ENCODE measurements at places on chromosomes 16 and 17.

DNA sequence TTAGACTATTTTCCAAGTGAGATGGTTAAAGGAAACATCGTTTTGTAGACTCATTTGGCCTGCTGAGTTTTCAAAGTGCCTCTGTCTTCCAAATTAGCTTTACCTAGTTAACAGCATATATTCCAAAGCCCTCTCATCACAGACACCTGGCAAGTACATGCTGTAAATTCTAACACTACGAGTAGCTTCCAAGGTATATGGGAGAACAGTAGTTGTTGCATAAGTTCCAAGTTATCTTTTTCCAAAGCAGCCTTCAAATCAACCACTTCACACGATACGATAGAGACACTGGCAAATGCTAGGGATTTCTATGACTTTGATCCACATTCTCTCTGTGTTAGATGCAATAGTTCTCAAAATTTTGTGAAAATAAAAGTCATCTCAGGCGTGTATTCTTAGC lies 299.3 kb downstream of the CNTNAP4 start:
- DNase-seq: no peak

- no peak for DNase-seq
These were observed 27.9 kb downstream of the GABARAPL2 start for GRCh38 chr16:75593825-75594820.

- DNase-seq: no peak
These were observed 30.1 kb downstream of the FZD2 start for GRCh38 chr17:44587339-44587738.

GRCh38 chr17:50128441-50129352 lies 1.3 kb downstream of the SAMD14 start:
- no peak for DNase-seq

DNA sequence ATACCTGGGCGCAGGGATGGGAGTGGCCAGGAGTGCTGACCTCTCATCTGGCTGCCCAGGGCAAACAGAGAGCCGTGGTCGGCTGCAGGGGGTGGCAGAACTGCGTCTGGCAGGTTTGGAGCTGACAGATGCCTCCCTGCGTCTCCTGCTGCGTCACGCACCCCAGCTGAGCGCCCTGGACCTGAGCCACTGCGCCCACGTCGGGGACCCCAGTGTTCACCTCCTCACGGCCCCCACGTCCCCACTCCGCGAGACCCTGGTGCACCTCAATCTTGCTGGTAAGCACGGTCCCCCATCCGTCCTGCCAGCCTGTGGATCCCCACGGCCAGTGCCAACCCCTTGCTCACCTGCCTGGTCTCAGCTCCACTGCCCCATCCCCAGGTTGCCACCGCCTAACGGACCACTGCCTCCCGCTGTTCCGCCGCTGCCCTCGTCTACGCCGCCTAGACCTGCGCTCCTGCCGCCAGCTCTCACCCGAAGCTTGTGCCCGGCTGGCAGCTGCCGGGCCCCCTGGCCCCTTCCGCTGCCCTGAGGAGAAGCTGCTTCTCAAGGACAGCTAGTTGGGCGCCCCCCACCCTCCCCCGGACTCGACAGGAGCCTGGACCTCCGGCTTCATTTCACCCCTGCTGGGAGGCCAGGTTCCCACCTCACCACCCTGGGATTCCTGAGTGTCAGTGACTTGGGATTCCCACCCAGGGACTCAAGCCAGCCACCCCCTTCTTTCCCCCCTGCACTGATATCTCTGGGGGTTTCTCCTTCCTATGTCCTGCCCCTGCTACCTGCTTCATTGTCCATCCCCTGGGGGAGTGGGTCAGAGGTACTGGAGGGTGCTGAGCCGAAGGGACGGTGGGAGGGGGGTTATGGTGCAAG lies 2.0 kb upstream of the ORAI3 start:
- DNase-seq: no peak

DNA sequence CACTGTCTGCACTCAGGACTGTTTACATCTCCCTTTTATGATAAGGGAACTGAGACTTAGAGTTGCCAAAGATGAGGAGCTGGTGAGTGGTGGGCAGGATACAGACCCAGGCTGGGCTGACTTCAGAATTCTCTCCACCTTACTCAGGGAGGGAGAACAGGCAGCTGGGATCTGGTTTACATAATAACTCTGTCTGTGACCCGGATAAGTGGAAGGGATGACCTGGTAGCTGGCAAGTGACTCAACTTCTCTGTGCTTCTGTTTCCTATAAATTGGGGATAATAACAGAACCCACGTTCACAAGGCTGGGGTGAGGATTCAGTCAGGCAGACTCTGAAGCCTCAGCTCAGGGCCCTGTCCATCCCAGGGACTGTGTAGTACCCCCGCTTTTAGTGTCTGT lies 2.6 kb downstream of the SNX20 start:
- DNase-seq: no peak

- no peak for DNase-seq
These were observed 24.3 kb downstream of the TK2 start for GRCh38 chr16:66525396-66526180.

- DNase-seq: no peak
These were observed 432.5 kb downstream of the CDH13 start for GRCh38 chr16:83059237-83059636.

DNA sequence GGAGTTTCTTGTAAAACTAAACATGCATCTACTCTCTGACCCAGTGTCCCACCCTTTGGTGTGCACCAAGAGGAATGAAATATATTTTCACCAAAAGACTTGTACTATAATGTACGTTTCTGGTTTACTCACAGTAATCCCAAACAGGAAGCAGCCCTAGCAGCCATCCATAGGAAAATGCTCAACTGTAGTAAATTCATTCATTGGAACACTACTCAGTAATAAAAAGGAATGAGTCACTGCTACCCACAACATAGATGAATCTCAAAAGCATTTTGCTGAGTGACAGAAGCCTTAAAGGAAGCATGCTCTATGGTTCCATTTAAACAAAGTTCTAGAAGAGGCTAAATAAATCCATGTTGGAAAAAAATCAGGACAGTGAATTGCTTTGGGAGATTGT lies 37.6 kb upstream of the DHRS7B start:
- DNase-seq: no peak

GRCh38 chr16:51313198-51313597 lies 162.1 kb upstream of the SALL1 start:
- no peak for DNase-seq

GRCh38 chr16:12546918-12547607 lies 256.6 kb downstream of the CPPED1 start:
- DNase-seq: no peak

GRCh38 chr16:88790312-88791211 lies 5.5 kb upstream of the PIEZO1 start:
- DNase-seq: no peak

- DNase-seq: no peak
These were observed 9.6 kb upstream of the GP2 start for GRCh38 chr16:20336955-20337354.

- DNase-seq: no peak
These were observed 42.1 kb upstream of the BHLHA9 start for GRCh38 chr17:1227917-1228780.

DNA sequence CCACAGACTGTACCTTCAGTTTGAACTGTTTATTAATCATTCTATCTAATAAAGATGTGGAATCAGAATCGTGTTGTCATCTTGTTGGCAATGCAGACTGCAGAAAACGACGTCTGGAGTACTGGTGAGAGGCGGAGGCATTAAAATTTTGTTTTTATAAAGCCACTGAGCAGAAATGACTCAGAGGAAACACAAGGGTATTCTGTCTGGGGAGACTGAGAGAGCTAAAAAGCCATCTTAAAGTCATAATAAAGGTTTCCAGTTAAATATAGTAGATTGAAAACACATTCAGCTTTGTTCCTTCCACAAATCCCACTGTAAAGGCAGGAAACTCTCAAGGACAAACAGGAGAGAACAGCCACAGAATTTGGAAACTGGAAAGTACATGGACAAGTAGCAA lies 74.2 kb downstream of the CPPED1 start:
- DNase-seq: no peak

GRCh38 chr16:56161658-56162057 lies 29.6 kb upstream of the GNAO1 start:
- no peak for DNase-seq

- DNase-seq: no peak
These were observed 29.4 kb downstream of the TOM1L2 start for GRCh38 chr17:17942846-17943245.

GRCh38 chr17:75764711-75765421 lies at the start of gene GALK1:
Gene GALK1 (minus strand): TSS chr17:75765192. CDS start chr17:75765136, 56 bp downstream.
- peak; percentile 98 for DNase-seq

- DNase-seq: no peak
These were observed 121.2 kb downstream of the IRX3 start for GRCh38 chr16:54165174-54165911.

GRCh38 chr17:64635647-64636305 lies 26.3 kb downstream of the SMURF2 start:
- no peak for DNase-seq

DNA sequence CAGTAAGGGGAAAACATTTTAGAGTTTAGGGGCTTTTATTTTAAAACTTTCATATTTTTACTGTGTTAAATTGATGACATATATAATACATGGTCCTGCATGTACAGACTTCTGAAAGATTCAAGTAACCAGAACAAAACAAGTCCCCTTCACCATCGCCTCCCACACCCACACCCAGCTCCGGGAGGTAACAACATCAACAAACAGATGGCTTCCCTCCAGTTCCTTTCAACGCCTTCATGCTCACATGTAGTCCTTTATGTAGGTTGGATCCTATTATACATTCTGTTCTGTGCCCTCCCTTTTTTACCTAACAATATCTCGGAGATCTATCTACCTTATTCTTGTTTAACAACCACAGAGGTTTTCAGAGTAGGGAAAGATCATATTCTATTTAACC lies 30.5 kb downstream of the GINS3 start:
- no peak for DNase-seq

- DNase-seq: no peak
These were observed 6.2 kb upstream of the SLC7A6 start for GRCh38 chr16:68257906-68258800.

- peak; percentile 92 for DNase-seq
These were observed 126.0 kb upstream of the SDK2 start for GRCh38 chr17:73770115-73770848.

DNA sequence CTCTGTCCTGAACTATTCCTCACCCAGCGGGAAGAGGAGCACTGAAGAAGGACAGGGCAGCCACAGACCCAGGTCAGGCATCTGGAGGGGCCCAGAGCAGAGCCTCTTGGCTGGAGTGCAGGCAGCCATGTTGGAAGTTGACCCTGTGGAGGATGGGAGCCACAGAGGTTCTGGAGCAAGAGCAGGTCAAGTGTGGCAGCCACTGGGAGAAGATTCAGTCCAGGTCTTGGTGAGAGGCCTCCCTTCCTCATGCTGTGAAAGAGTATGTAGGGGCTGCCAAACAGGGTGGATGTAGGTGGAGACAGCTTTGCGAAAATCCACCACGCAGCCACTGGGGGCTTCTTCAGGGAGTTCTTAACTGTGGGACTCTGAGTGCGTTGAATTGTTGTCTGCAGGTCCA lies 590 bp upstream of the CD79B start:
- DNase-seq: no peak

GRCh38 chr17:1645207-1646171 lies at the start of gene SCARF1:
Gene SCARF1 (minus strand): TSS chr17:1645732. CDS start chr17:1645697, 35 bp downstream.
- no peak for DNase-seq

GRCh38 chr16:68059804-68060203 lies 25.4 kb upstream of the NFATC3 start:
- DNase-seq: no peak

DNA sequence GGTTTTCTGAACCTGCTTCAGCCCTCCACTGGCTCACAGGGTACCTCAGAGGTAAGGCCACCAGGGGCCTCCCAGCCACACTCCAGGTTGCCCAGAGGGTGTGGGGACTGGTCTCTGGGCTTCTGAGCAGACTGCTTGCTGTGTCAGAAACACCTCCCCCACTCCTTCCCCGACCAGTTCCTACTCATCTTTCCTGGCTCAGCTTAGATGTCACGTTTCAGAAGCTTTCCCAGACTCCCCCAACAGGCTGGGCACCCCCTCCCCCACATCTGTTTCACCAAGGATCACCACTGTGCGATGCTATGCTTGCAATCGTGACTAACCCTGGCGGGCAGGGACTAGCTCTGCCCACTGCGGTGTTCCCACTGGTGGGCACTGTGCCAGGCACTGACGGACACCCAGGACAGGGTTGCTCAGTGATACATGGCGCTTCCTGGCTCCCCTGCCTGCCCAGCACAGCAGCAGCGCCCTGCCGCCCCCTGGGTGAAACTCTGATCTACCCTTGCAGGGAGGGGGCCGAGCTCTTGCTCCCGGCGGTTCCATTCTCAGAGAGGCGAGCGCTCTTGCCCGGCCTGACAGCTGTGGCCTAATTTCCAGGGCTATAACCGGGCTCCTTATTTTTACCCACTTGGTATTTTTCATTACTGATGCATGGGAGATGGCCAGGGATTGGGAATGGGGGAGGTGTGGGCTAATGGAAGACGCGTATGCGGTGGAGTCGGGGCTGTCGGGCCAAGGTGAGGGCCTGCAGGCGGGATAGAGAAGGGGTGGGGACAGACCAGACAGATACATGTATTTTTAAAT lies 29.4 kb upstream of the MTSS2 start:
- no peak for DNase-seq

GRCh38 chr16:15053904-15054303 lies 2.0 kb downstream of the NTAN1 start:
- no peak for DNase-seq

- no peak for DNase-seq
These were observed 70.2 kb upstream of the GNAO1 start for GRCh38 chr16:56121156-56121500.

GRCh38 chr17:28726226-28726626 lies at the start of gene TLCD1:
Gene TLCD1 (minus strand): TSS chr17:28726233. CDS start chr17:28726097, 136 bp downstream.
- peak; percentile 90 for DNase-seq

DNA sequence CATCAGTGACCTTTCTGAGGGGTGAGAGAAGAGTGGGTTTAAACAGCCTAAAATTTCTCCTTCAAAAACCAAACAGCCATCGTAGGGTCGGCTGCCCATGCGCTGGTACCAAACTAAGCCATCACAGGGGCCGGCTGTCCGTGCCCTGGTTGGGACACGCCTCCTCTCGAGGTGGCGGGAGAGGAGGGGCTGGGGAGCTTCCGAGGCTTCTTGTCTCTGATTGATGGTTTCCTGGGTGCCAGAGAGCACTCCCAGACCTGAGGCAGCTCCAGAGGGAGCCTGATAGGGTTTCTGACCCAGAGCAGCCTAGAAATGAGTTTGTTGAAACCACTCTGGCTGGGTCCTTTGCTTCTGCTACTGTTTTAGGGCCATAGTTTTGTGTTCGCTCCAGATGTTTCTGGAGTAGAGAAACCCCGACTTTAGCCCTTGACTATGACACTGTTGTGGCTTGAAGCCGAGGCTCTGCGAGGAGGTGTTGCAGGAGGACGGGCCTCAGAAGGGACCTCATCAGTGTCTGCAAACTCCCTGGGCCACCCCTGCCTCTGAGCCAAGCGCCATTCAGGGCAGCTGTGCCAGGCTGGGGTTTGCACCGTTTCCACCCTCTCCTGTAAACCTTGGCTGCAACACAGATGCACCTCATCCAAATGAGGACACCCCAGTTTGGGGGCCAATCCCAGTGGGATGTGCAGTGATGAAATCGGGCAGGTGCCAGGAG lies 6.2 kb downstream of the ZNF276 start:
- no peak for DNase-seq
